ENCODE measurements at places on chromosomes 4 and X.

DNA sequence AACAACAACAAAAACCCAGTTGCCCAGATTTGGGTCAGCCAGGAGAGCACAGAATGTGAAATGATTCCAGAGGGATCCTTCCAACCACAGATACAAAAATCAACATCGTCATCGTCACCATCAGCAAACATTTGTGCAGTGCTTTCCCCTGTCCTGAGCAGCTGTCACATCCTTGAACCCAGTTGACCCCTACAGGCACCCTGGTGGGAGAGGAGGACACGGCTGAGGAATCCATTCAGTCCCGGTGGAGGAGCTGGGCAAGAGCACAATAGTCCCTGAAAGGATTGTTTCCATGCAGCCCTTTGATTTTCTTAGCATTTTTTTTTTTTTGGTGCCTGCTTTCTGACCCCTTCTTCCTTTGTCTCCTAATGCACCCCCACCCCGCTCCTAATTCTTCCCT is 37.1 kb upstream of the STX18 start:
- DNase-seq, result no peak

- no peak for DNase-seq
Observed at GRCh38 chr4:128384091-128384520, 96.5 kb upstream of the PGRMC2 start.

DNA sequence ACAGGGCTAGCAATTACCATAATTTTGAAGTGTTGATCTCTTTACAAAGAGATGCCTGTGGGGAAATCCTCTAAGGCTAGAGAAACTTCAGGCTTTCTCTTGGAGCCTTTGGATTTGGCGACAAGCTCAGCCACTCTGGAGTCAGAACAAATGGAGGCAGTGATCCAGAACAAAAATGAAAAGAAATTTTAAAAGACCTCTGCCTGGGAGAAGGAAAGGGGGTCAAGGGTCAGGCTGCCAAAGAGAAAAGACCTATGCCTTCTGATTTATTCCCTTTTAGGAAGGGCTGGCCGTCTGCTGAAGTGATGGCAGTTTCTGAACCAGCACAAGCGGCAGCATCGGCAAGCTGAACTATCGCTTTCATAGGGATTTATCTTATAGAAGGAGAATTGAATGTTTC is 140.8 kb upstream of the SFRP2 start:
- no peak for DNase-seq

- no peak for DNase-seq
Observed at GRCh38 chrX:12446342-12447075, 308.2 kb downstream of the FRMPD4 start.

DNA sequence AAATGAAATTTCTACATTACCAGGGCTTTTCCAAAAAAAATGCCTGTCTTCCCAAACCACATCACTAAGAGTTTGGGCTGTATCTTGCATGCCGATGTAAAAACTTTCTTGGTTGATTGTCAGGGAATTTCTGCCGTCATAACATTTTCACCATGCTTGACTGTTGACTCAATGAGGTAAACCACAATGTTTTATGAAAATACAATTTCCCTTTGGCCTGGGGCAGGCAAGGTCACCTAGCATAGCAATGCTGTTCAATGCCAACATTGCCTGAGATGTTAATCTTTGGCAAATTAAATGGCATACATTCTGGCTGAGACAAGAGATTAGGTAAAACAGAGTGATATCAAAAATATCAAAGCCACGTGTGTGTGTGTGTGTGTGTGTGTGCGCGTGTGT is 137.1 kb upstream of the TBL1X start:
- DNase-seq, result no peak

DNA sequence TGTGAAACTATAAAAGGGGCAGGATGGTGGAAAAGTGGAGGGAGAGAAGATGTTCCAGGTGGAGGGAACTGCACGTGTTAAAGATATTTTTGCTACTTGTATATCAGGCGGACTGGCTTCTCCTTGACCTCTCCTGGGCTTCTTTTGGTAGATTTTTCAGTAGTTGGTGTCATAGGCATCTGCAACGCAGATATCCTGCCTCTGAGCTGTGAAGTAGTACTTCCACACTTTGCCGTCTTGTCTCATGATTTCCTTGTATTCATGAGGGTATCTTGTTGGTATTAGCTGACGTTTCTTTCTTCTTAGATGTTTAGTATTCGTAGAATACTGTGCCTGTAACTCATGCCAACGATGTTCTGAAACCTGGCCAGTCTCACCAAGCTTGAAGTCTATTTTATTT is 81.0 kb downstream of the WWC2 start:
- no peak for DNase-seq

- peak; percentile 15 for DNase-seq
Observed at GRCh38 chr4:158873795-158874401, 105.1 kb downstream of the FNIP2 start.

DNA sequence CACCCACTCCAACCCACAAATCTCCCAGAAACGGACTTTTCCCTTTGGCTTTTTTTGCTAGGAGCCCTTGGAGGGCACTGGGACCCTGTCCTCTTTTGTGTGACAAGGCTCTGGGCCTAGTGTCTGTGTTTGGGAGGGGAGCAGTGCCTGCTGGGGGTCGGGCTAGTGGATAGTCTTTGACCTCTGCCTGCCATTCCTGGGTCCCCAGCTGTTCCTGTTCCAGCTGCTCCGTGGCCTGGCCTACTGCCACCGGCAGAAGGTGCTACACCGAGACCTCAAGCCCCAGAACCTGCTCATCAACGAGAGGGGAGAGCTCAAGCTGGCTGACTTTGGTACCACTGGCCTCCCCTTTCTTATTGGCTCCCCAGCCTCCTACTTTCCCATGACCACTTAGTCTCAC is 6.7 kb upstream of the USP11 start:
- no peak for DNase-seq

DNA sequence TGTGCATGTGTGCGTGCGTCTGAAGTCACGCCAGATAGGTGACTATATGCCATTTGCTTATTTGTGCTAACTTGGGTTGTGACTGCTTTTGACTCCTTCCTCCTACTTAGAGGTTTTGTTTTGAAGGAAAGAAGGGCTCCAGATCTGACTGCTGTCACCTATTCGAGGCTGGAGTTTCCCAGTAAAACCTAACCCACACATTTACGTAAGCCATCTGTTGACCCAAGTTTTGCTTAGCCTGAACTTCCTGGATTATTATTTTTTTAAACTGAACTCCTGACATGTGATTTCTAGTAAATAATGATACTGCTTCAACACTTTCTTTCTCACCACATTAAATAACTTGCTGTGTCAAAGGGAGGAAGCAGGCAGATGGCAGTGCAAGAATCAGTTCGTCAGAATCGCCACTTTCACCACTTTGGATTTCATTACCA is 41.5 kb downstream of the DTHD1 start:
- no peak for DNase-seq

- DNase-seq, result no peak
Observed at GRCh38 chr4:174444390-174444789, 77.9 kb downstream of the HPGD start.

GRCh38 chrX:134760650-134761049 is 102.4 kb upstream of the PLAC1 start:
- DNase-seq, result no peak

GRCh38 chrX:119190091-119190681 is 45.9 kb upstream of the PGRMC1 start:
- DNase-seq, result no peak
